ENCODE measurements at places on chromosomes 12 and 14.

- DNase-seq: no peak
Observed at GRCh38 chr12:78916845-78917480, 52.4 kb downstream of the SYT1 start.

DNA sequence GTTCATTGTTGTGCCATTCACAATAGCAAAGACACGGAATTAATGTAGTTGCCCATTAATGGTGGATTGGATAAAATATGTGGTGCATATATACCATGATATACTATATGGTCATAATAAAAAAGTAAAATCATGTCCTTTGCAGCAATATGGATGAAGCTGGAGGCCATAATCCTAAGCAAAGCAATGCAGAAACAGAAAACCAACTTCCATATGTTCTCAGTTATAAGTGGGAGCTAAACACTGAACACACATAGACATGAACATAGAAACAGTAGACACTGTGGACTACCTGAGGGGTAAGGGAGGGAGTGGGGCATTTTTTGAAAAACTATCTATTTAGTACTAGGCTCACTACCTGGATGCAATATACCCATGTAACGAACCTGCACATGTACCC is 3.0 kb upstream of the ERP27 start:
- DNase-seq: no peak

GRCh38 chr12:16148938-16149337 is 128.5 kb downstream of the SLC15A5 start:
- no peak for DNase-seq

DNA sequence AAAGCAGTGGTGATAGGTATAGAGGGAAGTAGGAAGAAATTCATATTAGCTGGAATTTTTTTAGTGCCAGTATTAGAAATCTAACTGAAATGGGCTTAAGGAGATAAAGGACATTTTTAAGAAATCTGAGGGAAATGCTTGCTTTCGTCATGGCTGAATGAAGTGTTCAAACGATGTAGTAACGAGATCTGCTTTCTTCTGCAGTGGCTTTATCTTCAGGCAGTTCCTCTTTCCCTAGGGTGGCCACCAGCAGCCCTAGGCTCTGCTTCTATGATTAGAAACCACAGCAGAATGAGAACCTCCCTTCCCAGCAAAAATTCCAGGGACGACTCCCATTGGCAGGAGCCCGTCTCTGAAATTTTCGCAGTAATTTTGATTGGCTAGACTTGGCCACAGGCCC is 163.9 kb upstream of the FRMD6 start:
- DNase-seq: no peak

GRCh38 chr14:93212432-93212831 is 5.4 kb downstream of the UBR7 start:
- no peak for DNase-seq

- no peak for DNase-seq
Observed at GRCh38 chr12:88604646-88605045, 24.4 kb upstream of the KITLG start.

- DNase-seq: no peak
Observed at GRCh38 chr12:7176595-7176994, 12.9 kb upstream of the PEX5 start.

- DNase-seq: no peak
Observed at GRCh38 chr14:34220921-34221320, 241.1 kb downstream of the SPTSSA start.

GRCh38 chr12:75606151-75606550 is 94.7 kb upstream of the KRR1 start:
- no peak for DNase-seq

- no peak for DNase-seq
Observed at GRCh38 chr14:73339846-73340595, 102.7 kb downstream of the PAPLN start.
